COLO829 (cell line): ENCODE measurements at places on chromosomes 2 and 18.

GRCh38 chr2:197813093-197813787, 8.8 kb downstream of the PLCL1 start:
- DNase-seq, result peak; percentile 59

GRCh38 chr2:239293775-239294430, 106.9 kb downstream of the HDAC4 start:
- DNase-seq, result no peak

DNA sequence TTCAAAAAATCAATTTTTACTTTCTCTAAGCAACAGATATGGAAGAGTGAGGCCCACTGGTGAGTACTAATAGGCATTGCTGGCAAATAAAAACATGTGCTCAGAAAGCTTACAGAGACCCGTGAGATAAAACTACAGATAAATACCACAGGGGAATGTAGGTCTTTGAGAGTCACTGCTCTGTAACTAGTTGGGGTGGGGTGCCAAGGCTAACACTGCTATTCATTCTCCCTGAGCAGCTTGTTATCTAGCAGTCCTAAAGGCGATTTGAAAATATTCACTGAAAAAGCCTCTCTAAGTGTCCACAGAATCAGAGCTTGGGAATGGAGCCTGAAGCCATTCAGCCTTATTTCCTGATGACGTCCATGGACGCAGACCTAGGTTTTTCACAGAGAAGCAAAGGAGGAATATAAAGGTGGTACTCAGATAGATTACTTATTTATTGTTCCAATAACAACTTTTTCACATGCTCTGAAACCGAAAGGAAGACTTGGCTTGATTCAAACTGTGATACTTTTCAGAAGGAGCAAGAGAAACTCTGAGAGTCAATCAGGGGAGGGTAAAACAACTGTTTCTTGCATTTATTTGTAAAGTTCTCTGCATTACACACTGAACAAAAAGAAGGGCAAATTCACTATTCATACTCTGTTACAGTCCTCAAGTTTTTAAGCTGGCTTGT, 188.4 kb downstream of the PPP1R1C start:
- no peak for DNase-seq

DNA sequence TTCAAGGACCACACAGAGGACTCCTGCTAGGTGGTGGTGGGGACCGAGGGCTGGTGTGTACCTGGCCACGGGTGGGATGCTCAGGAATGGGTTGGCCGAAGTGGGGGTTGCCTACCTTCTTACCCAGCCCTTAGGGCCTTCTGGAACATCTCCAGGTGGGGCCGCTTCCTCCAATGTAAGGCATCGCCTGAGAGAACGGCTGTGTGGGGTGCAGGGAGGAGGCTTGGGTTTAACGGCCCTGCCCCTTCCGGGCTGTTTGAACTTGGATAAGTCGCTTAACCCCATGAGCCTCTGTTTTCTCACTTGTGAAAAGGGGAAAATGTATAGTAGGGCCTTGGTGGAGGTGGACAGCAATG, 35.0 kb downstream of the EMILIN2 start:
- DNase-seq, result no peak

DNA sequence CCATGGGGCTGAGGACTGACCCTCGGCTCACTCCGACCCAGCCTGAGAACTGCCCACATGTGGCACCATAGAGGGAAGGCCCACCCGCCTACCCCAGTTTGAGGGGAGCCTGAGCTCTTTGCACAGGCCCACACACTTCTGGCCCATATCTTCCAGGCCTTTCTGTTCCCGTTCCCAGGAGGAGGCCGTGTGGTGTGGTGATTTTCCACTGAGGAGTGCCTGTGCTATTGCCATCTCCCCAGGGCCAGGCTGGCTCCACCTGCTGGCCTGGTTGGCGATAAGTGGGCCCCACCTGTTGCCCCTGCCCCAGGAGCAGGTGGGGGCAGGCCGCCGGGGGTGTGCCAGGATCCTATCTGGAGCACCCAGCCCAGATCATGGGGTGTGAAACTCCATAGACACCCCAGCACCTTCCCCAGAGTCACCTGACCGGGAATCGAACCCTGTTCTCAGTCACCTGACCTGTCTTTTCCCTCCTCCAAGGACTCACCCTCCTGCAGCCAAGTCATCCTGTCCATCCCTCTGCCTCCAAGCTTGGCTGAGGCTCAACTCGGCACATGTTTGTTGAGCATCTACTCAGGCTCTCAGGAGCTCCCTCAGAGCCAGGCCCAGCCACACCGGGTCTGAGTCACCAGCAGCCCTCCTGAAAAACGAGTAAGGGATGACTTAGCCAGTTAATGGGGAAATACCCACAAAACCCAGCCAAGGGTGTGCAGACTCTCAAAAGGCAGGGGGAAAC, 120.1 kb downstream of the CYP26B1 start:
- no peak for DNase-seq

GRCh38 chr2:26730549-26731344, 33.3 kb upstream of the SLC35F6 start:
- no peak for DNase-seq

- DNase-seq, result no peak
Measured at GRCh38 chr2:8334866-8335325, 347.0 kb upstream of the ID2 start.

DNA sequence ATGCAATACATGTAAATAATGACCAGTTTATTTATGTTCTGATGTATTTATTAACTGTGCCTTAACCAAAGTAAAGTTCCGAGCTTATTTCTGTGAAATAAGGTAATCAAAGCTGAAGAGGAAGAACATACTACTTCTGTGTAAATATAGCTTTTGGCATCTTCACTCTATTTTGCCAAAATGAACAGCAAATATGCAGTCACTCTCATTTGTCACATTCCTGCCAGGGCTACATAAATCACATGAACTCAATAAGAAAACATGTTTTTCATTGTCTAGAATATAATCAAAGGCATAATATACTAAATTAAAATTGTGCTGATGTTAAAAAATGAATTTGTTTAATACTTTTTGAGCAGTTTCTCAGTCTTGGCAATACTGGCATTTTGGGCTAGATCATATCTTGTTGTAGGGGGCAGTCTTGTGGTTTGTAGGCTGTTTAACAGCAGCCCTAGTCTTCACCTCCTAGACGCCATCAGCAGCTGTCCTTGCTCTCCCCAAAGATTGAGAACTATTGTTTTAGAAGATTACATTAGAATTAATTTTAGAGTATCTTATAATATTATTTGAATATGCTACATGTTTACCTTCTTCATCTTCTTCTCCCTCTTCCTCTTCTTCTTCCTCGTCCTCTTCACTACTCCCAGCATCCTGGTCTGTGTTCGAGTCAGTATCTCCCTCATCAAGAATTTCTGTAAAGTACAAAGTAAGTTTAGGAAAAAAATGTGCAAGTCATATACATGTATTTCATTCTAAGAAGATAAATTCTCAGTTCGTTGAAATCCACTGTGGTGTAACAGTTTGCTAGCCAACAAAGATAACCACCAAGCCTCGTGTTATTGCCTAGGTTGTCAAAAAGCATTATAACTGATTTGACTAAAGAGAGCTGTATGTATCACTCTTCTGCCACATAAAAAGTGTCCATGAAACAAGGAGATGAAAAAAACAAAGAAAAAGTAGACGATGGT, 41.5 kb downstream of the CWC22 start:
- DNase-seq, result no peak

DNA sequence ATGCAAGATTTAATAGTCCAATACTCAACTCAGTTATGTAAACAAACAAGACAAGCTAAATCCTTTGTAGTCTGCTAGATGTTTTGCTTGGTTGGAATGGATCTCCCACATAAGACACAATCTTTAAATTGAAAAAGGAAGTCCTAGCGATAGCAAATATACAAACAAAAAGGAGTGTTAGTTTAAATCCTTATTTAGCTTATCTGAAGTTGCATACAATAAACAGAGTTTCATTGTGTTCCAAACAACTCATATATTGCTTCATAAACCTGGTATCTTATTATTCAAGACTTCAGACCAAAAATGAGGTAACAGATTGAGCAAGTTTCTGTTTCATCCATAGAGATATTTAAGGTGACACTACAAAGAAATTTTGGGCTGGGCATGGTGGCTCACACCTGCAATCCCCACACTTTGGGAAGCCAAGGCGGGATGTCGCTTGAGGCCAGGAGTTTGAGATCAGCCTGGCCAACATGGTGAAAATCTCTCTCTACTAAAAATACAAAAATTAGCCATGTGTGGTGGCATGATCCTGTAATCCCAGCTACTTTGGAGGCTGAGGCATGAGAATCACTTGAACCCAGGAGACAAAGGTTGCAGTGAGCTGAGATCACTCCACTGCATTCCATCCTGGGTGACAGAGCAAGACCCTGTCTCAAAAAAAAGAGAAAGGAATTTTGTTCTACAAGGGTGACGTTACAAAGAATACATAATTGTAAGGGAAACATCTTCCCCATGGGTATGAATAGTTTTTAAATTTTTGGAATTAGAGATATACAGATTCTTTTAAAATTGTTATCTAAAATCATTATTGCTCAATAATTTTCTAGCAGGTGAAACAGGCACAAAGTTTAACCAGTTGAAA, 150.5 kb upstream of the L3MBTL4 start:
- DNase-seq, result no peak

DNA sequence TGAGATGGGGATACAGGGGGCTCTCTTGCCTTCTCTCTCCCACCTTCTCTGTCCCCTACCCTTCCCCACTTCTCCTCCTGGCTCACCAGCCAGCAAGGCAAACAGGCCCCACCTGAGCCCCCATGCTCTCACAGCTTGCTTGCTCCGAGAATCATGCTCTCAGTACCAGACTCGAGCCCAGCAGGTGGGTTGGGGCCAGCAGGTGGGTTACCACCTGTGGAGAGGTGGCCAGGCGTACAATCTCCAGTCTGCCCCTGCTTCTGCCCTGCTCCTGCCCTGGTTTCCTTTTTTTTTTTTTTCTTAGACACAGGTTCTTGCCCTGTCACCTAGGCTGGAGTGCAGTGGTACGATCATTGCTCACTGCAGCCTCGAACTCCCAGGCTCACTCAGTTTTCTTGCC, 214.5 kb downstream of the SH3RF3 start:
- no peak for DNase-seq

DNA sequence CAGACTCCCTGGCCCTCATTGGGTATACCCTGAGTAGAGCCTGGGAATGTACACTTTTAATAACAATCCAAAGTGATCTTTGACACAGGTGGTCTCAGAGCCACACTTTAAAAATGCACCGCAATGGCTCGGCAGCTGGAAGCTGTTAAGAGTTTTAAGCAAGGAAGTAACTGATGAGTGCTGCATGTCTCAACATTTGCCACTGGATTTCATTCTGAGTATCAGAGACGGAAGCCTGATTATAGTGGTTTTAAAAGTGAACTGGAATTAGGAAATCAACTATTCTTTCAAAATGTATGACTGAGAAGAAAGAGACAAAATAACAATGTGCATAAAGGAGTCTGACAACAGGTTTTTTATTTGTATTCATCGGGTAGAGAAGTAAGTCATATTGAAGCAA, 7.5 kb downstream of the MBOAT2 start:
- no peak for DNase-seq

DNA sequence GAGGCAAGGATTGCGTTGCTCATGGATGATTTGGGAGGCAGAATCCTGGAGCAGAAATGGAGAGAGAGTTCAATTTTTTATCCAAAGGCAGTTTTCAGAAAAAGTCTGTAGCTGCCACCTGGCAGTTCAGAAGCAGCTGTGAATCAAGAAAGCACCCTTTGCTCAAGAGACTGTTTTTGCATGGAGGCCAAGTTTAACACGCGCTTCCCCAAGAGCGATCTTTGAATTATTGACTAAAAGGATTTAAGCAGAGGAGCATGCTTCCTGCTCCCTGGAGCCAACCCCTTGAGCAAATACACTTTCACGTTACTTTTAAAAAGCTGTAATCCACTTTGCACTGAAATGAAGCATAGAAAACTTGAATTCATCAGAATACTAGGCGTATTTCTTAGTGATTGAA, 252.4 kb downstream of the RNF144A start:
- DNase-seq, result no peak

DNA sequence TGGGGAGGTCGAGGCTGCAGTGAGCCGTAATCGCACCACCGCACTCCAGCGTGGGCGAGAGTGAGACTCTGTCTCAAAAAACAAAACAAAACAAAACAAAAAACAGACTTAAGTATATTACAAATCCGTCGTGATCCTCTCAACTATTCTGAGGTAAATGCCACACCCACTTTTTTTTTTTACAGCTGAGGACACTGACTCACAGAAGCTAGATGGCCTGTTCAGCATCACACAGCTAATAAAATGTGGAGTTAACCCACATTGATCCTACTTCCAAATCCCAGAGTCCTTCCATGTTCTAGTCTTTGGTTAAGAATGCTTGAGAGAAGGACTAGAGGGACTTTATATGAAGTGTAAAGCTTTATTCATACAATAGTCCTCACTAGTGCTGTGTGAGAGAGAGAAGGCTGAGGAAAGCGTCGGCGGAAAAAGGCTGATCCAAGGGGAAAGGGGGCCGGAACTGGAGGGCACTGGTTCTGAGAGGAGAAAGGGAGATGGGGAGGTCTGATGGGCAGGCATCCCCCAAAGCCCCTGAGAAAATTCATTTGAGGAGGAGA, 627 bp downstream of the RNF25 start:
- DNase-seq, result peak; percentile 41

DNA sequence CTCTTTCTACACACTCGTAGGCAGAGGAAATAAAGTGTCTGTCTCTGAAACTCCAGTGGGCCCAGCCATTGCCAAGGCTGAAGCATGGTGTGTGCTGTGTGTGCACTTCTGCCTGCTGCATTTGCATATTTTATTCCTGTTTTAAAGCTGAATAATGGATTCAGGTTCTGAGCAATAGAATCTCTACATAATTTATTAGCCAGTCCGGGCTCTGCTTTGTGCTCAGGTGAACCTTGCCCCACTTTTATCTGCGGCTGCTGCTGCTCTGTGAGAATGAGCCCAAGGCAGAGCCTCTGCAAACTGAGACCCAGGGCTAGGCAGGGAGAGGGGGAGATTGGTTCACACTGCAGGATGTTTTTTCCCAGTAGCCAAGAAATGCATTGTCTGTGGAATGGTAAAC, 64.6 kb upstream of the SH3BP4 start:
- no peak for DNase-seq

- no peak for DNase-seq
Measured at GRCh38 chr18:23291456-23292205, 156.3 kb downstream of the CABLES1 start.

- DNase-seq, result no peak
Measured at GRCh38 chr2:70966681-70967080, 11.7 kb upstream of the ANKRD53 start.

DNA sequence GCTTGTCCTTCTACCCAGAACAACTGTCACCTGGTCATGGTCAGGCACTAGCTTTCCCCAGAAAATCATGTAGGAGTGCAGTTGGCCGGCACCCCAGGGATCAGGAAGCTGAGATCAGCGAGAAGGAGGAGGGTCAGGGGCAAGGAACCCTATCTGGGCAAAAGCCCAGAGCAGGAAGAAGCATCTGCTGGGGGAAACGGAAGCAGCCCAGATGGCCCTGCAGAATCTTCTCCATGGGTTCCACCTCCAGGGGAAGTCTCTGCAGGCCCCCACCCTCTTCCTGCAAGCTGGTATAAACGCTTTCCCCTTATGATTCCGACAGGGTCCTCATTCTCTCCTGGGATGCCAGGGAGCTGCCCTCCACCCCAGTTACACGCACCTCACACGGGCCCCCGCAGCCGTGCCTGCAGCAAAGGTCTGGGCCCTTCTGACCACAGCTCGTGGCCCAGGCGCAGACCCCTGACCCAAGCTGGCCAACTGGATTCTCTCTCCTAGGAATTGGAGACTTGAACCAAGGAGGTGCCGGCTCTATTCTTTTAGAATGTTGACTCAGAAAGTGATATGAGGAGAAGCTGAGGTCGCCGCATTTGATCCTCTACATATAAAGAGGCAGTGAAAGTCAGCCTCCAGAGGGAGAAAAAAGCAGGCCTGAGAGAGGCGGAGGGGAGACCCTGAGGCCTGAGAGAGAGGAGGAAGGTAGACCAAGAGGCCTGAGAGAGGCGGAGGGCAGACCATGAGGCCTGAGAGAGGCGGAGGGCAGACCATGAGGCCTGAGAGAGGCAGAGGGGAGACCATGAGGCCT, 71.0 kb downstream of the STPG4 start:
- DNase-seq, result no peak

- DNase-seq, result no peak
Measured at GRCh38 chr2:82797469-82797868, 1661.6 kb downstream of the SUCLG1 start.
